ENCODE measurements at places on chromosomes 4 and X.

DNA sequence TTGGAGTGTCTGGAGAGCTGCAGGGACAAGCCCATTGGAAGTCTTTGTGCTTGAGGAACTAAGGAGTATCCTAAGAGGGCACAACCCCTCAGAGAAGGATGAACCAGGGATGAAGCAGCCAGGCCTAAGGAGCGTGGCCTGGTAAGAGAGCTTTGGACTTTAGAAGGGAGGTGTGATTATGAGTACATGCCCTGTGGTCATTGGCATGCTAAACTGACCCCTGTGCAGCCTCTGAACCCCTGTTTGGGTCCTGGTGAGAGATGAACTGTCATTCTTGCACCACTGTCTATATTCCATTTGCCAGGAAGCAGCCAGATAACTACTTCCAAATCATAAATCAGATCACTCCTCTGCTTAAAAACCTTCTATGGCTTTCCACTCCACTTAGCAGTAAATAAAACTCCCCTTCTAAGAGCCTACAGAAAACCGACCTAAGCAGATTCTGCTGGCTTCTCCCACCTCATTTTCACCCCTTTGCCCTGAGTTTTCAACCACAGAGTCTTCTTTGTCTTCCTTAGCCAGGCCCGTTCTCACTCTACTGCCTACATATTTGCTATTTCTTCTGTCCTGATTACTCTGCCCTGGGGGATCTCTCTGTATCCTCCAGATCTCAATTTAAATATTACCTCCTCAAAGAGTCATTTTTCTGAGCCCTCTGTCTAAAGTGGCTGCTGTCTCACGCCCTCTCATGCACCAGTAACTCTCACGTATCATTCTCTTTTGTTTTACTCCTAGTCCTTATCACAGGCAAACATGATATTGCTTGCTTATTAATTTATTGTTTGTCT lies 56.7 kb downstream of the MID1IP1 start:
- no peak for DNase-seq

- DNase-seq = no peak
Measured at GRCh38 chr4:22030881-22031280, 82.3 kb upstream of the KCNIP4 start.

- DNase-seq = no peak
Measured at GRCh38 chrX:44596277-44596676, 53.6 kb upstream of the FUNDC1 start.

- DNase-seq = no peak
Measured at GRCh38 chrX:147733369-147733768, 178.3 kb upstream of the FMR1 start.

DNA sequence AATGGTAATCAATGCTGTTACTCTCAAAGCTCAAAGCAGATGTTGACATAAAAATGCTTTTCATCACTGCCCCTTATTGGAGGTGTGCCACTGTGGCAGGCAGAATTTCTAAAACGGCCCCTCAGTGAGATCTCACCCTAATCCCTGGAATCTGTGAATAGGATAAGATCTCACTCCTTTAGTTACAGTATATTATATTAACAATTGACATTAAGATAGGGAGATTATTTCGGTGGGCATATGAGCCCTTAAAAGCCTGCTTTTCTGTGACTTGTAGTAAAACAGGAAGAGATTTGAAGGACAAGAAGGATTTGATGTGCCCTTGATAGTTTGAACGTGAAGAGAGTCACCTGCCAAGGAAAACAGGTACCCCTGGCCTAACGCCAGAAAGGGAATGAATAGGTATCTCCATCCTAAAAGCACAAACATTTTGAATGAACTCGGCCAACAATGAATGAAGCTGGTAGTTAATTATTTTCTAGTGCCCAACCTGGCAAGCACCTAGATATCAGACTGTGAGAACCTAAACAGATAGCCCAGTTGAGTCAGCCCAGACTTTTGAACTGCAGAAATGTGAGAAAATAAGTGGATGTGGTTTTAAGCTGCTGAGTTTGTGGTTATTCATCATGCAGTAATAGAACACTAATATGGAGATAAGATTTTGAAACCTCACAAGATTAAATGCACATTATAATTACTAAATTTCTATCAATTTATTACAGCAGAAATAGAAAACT lies 881.6 kb downstream of the PCDH18 start:
- DNase-seq = no peak

DNA sequence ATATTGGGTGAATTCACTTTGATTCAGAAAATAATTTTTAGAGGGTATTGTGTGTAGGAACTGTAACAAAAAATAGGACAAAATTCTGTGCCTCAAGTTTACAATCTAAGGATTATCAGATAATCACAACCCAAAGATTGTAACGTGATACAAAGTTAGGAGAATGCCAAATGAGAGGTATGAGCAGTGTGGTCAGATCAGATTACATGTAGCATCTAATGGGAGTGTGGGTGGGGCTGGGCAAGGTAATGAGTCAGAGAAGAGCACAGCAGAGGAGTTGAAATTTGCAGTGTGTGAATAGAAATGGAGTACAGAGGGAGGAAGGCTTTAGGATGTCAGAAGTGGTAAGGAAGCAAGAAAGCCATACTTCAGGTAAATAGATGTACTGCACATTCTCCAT lies 103.4 kb upstream of the TEX13A start:
- no peak for DNase-seq

GRCh38 chr4:161829591-161829990 lies 334.2 kb downstream of the FSTL5 start:
- no peak for DNase-seq

GRCh38 chr4:24674279-24674678 lies 89.9 kb upstream of the DHX15 start:
- DNase-seq = no peak

- DNase-seq = no peak
Measured at GRCh38 chr4:11439836-11440235, 11.1 kb upstream of the HS3ST1 start.

DNA sequence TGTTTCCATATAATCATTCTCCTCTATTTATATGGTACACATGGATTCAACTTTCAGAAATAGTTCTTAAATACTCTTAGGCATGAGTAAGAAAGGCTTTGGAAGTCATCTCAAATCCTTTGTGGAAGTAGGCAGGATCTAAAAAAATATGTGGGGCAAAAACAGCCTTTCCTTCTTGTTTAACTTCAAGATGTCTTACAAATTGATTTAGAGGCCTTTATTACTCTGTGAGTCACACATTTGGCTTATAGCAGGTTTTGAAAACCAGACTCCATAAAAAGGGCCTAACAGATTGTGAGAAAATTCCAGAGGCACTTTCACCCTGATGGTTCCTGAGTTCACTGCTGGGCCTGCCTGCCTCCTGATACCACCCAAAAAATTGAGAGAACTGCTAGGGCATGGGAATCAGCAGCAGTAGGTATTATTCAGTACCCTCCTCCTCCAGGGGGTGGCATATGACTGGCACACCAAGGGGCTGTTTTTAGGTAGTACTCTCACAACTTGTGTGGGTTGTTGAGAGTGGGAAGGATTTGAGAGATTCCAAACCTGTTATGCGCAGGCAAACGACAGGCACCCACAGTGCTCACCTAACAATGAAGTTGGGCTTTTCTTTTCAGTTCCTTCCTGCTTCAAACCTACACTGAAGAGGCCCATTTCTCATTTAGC lies 162.7 kb upstream of the MBNL3 start:
- DNase-seq = no peak

GRCh38 chr4:70935038-70935695 lies 33.0 kb downstream of the MOB1B start:
- DNase-seq = no peak

- no peak for DNase-seq
Measured at GRCh38 chr4:8189551-8190466, 9.3 kb upstream of the SH3TC1 start.

GRCh38 chr4:52606040-52606439 lies 53.1 kb downstream of the USP46 start:
- DNase-seq = no peak
